ENCODE measurements at places on chromosomes 5 and 9.

GRCh38 chr5:134945041-134945440 lies 22.7 kb upstream of the CATSPER3 start:
- DNase-seq = no peak

- no peak for DNase-seq
Measured at GRCh38 chr9:124654431-124654830, 116.7 kb downstream of the NR6A1 start.

GRCh38 chr5:143534761-143535154 lies 131.3 kb upstream of the NR3C1 start:
- no peak for DNase-seq

- DNase-seq = no peak
Measured at GRCh38 chr5:158614951-158615350, 484.8 kb downstream of the EBF1 start.

DNA sequence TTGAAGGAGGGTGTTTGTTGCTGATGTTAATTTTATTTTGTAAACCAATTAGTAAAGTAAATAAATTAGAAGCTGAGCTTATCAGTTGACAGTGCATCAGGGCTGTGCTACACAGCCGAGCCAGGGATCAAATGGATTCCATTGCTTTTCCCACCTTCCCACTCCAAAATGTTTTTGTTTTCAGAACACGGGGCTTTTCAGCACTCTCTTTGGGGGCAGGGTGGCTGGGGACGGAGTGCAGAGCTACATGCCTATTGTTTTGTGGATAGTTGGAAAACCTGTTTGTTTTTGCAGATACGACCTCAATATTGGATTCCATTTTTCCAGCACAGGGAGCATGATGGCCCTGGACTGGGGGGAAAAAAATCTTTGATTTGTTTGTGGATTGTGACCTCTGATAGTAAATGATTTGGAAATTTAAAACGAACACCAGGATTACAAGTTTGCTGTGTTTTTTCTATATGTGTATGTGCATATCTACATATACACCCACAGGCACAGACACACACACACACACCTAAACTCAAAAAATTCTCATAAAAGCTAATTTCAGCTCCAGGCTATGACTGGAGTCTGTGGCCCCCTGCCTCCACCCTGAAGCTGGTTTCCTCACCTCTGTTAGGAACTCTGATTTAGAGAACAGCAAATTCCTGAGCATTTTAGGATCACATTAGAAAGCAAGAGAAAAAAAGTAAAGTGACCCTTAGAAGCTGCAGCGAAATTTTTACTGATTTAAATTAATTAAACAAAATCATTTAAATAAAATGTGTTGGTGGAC lies 371.7 kb upstream of the IRX2 start:
- no peak for DNase-seq

DNA sequence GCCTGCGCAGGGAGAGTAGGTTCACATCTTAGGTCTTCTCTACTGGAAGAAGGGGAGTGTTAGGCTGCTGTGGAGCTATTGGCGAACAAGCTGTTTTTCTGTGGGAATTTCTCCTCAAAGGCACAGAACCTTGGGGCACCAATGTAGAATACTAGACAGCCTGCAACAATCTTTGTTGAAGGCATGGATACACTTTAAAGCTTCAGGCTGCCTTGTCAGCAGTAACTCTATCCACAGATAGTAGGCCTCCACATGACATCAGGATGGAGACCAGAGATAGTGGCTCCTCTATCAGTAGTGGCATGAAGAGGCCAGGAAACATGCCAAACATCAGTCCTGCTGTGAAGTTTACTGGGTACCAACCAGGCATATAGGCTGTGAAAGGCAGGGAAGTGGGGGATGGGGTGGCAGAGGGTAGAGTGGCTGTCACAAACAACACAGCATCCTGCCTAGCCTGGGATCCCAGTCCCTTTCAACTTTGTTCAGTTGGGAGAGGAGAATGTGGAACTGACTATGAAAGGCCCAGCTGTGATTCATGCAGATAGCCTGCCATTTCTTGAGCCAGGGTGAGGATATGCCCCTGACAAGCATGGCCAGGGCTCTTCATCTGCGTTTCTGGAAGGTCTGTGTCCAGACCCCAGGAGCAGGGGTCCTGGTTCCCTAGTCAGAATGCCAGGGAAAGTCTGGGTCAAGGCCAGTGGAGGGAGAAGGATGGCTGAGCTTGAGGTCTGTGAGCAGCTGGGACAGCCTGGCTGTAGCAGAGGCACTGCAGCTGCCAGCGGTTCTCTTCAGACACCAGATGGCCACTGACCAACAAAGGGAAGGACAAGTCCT lies 1.0 kb upstream of the HK3 start:
- DNase-seq = no peak

DNA sequence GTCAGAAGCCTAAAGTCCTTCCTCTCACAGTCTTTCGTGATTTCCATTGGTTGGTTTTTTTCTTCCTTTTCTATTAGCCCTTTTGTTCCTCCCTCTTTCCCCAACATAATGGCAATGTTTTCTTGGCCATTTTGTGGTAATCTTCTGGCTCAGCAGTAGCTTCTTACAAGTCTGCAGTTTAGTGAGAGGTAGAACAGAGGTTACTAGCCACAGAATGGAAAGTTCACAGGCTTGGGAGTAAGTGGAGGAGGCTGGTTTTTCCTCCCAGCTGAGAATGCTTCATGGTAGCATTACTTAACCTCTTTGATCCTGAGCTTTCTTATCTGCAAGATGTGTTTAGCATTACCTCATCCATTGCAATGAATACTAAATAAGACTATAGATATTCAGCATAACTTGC lies 346.9 kb downstream of the NFIB start:
- no peak for DNase-seq

DNA sequence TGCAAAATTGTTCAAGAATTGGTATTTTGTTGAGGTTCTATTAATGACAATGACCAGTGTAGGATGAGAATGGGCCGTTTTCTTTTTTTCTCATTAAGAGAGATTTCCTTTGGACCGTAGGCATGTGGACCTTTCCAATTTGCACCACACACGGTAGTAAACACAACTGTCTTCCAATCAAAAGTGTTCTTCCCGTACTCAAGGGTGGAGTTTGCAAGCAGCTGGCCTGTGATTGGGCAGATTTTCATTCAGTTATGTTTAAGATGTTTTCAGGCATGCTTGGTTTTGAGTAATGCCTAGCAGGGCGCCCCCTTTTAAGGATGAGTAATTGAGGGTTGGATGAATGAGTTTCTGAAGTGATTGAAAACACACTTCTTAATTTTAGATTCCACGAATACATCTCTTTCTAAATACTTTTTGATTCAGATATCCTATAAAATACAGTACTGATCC lies 2.5 kb downstream of the KDM3B start:
- no peak for DNase-seq

- DNase-seq = no peak
Measured at GRCh38 chr9:76351006-76351405, 43.2 kb downstream of the RFK start.

GRCh38 chr9:130359819-130360218 lies 84.9 kb upstream of the ASS1 start:
- DNase-seq = no peak

GRCh38 chr9:74777136-74777879 lies 110.4 kb downstream of the TRPM6 start:
- DNase-seq = peak; percentile 45

DNA sequence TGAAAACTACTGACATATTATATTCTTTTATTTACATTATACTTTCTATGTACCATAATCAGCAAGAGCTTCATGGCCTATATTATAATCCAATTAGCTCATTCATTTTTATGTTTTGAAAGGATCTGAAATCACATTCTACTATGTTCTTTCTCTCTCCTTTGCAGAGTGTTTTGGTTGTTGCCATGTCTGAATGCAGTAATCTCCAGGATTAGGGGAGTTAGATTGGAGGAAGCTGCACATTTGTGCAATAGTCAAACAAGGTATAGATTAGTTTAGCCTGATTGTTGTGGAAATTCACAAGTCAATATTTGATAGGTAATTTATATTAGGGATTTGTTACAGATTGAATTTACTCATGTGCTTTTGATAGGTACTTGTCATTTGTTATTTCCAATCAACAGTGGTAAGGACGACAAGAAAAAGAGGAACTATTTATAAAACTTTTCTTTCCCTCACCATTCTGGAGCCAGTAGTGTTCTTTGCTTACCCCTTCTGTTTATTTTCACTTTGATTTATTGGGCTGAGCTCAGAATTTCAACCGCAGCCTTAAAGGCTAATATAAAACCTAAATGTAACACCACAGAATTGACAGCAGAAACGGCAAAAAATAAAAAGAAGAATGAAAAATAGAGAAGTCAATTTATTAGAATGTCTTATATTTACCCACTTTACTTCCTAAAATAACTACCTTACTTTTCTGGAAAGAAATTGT lies 597.0 kb downstream of the CHSY3 start:
- DNase-seq = no peak
